ENCODE measurements at places on chromosomes 11 and 22.

- DNase-seq: no peak
These were observed 6.6 kb downstream of the F2 start for GRCh38 chr11:46725338-46726205.

DNA sequence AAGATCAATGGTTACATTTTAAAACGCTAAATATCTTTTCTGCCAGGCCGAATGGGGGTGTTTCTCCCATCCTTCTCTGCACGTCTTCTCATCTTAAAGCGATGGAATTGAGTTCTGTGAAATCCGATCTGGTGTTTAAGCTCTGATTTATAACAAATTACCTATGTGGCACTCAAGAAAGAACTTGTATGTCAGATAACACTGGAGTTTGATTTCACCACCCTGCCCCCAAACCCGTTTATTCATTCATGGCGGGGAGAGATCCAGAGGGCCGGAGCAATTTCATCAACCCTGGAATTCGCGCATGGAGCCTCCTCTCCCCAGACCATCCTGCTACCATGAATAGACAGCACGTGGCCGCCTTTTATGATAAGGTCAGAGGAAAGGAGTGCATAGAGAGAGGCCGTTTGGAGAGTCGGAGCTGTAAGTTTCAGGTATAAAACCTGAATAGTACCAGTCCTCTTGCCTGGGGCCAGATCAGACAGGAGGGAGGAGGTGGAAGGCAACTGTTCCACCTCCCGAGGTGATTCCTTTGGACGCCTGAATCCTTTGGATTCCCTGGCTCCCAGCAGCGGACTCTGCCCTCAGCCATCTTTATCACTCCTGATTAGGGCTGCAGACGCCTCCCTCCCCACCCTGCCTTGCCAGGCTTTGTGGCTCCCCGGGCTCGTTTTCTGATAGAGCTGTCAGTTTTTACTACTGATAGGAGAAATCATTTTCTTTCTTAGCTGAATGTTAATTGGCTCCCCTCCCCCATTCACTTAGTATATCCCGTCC lies 27.3 kb upstream of the NFAM1 start:
- no peak for DNase-seq

- DNase-seq: no peak
These were observed 32.8 kb downstream of the KCNQ1OT1 start for GRCh38 chr11:2666828-2667570.

DNA sequence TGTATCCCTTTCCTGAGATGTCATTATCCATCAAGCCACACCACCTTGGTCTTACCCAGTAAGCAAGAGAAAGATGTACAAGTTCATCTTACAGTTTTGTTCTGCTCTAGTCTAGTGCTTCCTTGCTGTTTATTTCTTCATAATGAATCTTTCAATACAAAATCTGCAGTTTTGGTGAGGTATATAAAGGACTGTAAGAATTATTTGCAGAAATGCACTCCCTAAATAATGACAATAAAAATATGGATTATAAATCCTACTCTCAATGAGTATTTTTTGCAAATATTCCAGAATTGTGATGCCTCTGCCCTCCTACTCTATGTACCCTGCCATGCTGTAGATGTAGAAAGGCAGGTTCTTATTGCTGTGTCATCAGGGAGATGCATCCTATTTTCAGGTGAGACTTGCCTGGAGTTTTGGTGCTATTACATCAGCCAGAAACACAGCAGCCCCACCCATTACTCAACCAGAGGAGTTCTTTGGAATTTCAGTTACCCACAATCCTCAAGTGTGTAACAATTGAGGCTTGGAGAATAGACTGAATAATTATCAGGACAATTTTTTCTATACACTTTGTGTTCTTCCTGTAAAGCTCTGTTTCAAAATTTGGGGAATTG lies at the start of gene OR10S1:
Gene OR10S1 (minus strand): TSS at position 51 of the 617 bp plus-strand sequence. CDS start 117 bp downstream, outside the sequence.
- no peak for DNase-seq

GRCh38 chr11:86497310-86497709 lies 122.6 kb downstream of the CCDC81 start:
- DNase-seq: no peak

DNA sequence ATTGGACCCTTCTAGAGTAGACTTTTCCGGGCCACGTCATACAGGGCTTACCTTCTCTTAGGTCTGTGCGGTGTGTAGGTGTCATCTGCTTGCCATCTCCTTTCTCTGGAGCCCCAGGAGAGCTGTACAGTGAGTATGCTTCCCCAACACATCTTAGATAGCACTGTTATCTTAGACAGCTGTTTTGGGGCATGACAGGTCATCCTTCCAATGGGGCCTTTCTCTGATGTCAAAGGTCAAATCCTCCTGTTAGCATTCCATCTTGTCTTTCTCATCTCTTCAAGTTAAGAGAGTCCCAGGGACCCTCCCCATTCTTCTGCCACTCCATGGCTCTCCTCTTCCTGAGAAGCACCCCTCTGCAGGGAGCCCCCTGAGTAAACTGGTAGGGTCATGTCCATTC lies 31.0 kb upstream of the EIF3D start:
- DNase-seq: no peak

DNA sequence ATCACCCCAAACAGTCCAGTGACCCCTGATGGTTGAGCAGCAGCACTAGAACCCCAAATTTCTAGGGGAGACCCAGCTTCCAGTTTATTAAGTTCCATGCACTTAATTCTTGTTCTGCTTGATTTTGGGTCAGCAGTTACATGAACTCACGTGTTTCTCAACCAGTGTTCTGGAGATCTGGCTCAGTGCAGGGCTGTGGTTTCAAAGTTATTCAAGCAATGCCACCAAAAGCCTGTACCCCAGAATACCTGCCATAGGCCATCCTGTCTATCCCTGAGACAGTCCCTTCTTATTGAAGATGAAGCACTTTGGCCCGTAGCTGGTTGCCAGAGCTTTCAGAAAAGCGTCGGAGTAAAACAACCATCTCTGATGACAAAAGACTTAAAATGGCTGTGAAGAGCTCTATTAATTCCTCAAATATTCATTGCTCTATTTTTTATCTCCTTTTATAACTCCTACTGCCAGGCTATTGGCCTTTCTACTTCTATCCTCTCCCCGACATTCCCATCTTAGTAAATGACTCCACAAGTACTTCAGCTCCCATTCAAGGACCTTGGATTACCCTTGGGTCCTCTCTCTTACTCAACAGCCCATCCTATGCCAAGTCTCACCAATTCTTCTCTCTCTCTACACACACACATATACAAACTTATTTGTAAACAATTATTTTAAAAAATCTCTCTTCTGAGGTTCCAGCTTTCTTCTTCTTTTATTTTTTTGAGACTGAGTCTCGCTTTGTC lies 18.0 kb upstream of the VPREB1 start:
- no peak for DNase-seq

DNA sequence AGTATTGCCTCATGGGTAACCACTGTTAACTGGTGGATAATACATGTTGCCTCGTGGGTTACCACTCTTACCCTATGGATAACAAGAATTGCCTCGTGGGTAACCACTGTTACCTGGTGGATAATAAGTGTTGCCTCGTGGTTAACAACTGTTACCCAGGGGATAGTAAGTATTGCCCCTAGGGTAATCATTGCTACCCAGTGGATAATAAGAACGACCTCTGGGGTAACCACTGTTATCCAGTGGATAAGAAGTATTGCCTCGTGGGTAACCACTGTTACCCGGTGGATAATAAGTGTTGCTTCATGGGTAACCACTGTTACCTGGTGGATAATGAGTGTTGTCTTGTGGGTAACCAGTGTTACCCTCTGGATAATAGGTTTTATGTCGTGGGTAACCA lies 28.1 kb upstream of the NXPE4 start:
- DNase-seq: no peak

- DNase-seq: no peak
These were observed 47.3 kb downstream of the PRDM11 start for GRCh38 chr11:45193695-45194094.

DNA sequence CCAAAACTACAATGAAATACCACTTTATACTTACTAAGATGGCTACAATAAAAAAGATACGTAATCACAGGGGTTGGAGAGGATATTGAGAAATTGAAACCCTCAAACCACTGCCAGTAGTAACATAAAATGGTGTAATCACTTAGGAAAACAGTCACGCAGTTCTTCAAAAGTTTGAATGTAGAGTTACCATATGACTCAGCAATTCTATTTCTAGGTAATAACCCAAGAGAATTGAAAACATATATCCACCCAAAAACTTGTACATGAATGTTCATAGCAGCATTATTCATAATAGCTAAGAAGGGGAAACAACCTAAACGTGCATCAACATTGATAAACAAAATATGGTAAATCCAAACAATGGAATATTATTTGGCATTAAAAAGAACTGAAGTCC lies 24.4 kb upstream of the PSMA1 start:
- DNase-seq: no peak

DNA sequence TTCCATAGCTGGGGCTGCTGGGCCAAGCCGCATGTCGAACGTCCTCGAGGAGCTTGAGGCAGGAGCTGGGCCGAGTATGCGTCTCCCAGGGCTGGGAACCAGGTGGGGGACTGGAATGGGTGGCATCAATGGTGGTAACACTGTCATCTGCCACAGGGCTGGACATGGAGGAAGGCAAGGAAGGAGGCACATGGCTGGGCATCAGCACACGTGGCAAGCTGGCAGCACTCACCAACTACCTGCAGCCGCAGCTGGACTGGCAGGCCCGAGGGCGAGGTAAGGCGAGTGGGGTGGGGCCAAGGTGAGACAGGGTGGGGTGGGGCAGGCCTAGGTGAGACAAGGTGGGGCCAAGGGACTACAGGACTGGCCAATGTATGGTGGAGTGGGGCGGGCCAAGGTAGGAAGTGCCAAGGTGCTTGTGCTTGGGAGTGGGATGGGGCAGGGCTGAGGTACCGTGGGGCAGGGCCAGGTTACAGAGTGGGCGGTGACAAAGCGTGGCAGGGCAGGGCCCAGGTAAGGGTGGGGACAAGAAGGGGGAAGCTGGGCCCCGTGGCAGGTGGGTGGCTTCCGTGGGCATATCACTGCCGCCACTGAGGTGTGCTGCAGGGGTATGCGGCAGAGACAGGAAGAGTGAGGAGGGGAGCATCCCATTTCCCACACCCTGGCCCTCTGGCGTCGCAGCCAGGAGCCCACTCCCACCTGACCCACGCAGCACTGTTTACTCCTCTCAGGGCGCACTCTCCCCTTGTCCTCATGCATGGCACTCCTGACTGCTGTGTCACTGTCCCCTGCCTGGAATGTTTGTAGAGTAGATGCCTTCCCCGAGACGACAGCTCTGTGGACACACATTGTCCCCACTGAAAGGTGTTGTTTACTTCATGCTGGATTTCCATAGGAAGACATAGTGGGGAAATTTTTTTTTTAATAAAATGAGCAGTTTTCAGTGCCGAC lies 27.5 kb upstream of the DGCR8 start:
- DNase-seq: no peak

GRCh38 chr22:48829908-48830307 lies 997.8 kb downstream of the BRD1 start:
- no peak for DNase-seq

GRCh38 chr22:46626911-46627805 lies 7.0 kb downstream of the GRAMD4 start:
- no peak for DNase-seq

- no peak for DNase-seq
These were observed 13.0 kb downstream of the SPATA19 start for GRCh38 chr11:133832096-133832990.

GRCh38 chr11:60130496-60130895 lies 42.0 kb downstream of the MS4A2 start:
- no peak for DNase-seq

DNA sequence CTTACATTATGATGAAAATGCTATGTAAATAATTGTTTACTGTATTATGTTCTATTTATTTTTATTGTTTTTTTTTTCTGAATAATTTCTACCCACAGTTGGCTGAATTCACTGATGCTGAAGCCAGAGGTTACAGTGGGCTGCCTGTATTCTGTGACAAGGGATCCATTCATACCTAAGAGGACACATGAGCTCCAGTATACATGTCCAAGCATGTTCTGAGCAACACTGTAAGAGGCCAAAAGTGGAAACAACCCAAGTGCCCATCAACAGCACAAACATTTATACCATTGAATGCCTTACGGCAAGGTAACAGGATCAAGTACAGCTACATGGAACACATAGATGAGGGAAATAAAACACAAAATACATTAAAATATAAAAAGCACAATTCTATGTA lies 1.4 kb upstream of the SRSF8 start:
- DNase-seq: no peak

- DNase-seq: no peak
These were observed 34.3 kb downstream of the RCOR2 start for GRCh38 chr11:63882555-63883242.

- no peak for DNase-seq
These were observed 1.8 kb downstream of the CELF1 start for GRCh38 chr11:47551086-47551485.

GRCh38 chr11:68688881-68689280 lies 4.5 kb downstream of the GAL start:
- no peak for DNase-seq

DNA sequence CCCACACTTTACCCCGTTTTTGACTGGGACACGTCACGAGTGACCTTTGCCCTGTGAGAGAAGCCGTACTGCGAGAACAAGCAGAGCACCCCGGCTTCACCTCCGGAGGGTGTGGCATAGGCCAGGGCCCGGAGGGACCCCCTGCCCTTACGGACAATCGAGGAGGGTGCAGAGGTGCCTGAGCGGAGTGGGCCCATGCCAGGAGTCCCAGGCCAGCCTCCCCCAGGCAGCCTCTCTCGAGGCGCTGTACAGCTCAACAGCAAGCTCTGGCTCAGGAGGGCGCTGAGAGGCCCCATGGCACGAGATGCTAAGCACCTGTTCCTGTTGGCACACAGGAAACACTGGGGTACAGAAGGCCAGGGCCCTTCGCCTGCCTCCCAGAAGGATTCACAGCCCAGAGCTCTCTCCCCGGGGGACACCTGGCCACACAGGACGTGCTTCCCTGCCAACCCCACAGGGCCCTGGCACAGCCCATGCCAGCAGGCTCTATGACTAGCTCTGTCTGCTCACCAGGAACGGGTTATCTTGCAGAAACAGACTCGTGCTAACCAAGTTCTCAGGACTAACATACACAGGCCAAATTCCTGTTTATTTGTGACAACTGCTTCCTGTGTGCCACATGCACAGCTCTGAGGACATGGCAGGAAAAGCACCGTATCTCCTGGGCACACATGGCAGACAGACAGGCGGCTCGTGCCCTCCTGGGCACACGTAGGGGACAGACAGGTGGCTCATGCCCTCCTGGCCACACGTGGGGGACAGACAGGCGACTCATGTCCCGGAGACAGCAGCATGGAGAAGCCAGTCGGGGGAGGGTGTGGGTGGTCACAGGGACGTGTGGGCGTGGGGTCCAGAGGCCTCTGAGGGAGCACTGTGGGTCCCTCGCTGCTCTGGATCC lies 11.6 kb downstream of the TOLLIP start:
- DNase-seq: no peak

- no peak for DNase-seq
These were observed 192.7 kb downstream of the BUD13 start for GRCh38 chr11:116579857-116580727.

DNA sequence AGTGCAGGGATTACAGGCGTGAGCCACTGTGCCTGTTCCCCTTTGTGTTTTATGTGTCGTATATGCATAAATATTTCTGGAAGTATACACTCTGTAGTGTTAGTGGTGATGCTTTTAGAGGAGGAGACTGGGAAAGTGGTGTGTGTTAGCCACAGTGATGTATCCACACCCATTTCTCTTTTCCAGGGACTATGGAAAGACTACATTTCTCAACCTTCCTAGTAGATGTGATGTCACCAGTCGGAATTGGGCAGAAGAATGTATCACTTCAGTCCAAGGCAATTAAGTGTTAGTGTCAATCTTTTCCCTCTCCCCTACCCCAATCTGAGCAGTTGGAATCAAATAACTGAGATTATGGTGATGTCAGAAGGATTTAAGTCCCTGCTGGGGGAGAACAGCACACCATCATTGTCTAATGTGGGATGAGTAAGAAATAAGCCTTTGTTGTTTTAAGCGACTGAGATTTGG lies 5.8 kb upstream of the ATG16L2 start:
- no peak for DNase-seq

- no peak for DNase-seq
These were observed 436.2 kb downstream of the BRD1 start for GRCh38 chr22:49391436-49391835.

Measured in stimulated activated CD4-positive, alpha-beta T cell treated with anti-CD3 and anti-CD28 coated beads, Interleukin-1b, Interleukin-23, amount 100 ng/mL, for 24 hours (primary cell).